ENCODE measurements at places on chromosomes 1 and 21.
A peak's percentile ranks its signal among the peaks of the same experiment; 100 is the strongest.

GRCh38 chr1:98468111-98468717 lies 193.3 kb upstream of the SNX7 start:
- peak; percentile 42 for DNase-seq

GRCh38 chr1:211648336-211648735 lies 27.1 kb downstream of the NEK2 start:
- DNase-seq = no peak

DNA sequence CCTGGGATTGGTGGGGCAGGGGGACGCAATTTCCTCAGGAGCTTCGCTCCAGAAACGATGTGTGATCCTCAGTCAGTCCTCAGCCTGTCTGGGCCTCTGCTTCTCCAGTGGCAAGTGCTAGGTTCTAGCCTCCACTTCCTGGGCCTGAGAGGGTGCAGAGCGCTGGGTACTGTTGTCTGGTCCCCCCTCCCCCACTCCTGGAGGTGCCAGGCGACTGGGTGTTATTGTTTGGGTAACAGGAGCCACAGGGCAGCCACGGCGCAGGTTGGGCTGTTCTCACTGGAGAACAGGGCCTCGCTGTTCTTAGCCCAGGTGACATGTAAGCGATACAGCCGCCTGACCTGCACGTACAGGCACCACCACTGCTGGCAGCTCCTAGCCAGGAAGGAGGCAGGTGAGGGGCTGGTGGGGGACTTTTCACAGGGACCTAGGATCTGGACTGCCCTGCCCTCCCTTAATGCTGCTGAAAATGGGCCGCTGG lies 2.1 kb downstream of the RPS6KA1 start:
- DNase-seq = no peak

DNA sequence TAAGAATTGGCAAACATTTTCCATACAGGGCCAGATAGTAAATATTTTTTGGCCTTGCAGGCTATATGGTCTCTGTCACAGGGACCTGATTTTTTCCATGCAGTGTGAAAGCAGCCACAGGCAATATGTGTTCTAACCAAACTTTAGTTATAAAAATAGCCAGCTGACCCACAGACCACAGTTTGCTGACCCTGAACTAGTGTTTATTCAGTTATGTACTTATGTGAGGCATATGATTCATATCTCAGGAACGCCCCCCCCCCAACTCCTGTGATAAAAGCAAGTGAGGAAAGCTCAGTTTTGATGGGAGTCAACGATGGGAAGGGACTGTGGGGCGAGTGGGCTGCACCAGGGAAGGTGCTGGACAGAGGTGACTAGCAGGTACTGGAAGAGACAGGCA lies 80.1 kb downstream of the HMGB4 start:
- no peak for DNase-seq

GRCh38 chr1:228016181-228016510 lies 9.3 kb downstream of the WNT3A start:
- DNase-seq = no peak

- DNase-seq = no peak
Measured at GRCh38 chr1:35577071-35577998, 4.2 kb downstream of the TFAP2E start.

GRCh38 chr21:27840262-27840661 lies 873.4 kb upstream of the ADAMTS5 start:
- no peak for DNase-seq

DNA sequence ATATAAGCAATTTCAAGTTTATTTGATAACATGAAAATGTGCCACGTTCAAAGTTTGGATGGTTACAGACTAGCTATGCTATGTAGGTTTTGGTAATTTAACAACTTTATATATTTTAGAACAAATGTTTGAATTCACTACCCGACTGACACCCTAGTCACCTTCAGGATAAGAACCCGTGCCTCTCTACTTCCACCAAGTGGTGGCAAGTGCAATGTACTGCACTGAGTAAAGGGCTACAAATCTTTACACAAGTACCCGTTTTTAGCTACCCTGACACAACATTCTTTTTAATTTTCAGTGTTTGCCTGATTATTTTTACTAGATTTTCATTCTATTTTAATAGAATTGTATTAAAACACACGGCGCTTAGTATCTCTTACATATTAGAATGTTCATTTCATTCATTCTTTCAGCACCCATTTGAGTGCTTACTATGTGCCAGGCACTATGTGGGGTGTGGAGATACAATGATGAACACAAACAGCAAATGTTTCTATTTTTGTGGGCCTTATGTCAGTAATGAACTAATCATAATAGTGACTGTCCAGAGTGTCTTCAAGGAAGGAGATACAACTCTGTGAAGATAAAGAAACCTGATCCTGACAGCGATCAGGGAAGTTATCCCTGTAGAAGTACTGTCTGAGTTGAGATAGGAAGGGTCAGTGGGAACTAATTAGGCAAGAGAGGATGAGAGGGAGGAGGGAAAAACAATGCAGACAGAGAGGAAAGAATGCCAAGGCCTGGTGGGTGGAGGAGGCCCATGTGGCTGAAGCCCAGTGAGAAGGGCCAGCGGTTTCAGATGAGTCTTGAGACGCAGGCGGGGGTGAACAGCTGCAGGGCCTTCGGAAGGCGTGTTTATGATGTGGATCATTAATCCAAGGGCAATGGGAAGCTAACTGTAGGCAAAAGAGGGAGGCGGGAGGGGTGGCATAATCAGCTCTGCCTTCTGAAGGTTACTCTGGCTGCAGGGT lies 3.8 kb downstream of the LCA5L start:
- DNase-seq = peak; percentile 20

DNA sequence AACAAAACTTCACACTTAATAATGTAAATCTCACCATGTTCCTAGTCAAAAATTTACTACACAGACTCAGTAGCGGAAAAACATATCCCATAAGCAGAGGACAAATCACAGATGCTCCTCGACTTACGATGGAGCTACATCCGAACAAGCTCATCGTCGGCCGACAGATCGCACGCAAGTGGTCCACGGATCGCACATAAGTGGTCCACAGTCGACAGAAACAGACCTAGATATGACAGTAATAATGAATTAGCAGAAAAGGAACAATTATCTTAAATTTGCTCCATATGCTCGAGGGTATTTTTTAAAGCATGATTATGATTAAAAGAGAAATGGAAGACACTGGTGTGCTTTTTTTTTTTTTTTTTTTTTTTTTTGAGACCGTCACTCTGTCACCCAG lies 36.3 kb downstream of the WDR4 start:
- no peak for DNase-seq

- DNase-seq = no peak
Measured at GRCh38 chr1:53541761-53542550, 82.8 kb downstream of the DMRTB1 start.

DNA sequence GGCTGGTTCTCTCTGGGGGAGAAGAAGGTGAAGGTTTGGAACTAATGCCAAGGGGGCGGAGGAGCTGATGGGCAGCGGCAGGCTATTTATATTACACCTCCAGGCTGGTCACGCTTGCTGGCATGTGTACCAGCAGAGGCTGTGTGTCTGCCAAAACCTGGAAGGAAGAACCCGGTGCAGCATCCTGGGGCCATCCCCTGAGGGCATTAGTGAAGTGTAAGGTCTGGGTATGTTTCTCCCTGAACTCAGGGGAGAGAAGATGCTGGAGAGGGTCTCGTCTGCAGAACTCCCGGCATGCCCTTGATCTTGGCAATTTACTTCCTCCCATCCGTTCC lies 5.3 kb downstream of the DISP3 start:
- no peak for DNase-seq

DNA sequence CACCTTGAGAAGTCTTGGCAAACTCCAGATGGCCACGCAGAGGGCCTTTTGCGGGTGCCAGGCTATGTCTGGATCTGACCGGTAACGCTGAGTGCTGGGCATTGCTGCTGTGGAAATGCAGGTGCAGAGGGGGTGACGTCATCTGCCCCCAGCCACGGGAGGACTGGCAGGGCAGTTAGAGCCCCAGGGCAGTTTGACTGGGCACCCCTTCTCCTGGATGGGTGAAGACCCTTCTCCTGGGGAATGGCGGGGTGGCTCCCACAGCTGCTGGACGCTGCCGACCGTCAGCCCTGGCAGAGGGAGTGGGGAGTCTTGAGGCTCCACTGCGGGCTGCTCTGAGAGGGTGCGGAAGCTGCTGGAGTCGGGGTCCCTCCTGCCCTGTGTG lies 12.6 kb upstream of the EDN2 start:
- no peak for DNase-seq

GRCh38 chr1:164613176-164613575 lies 54.2 kb downstream of the PBX1 start:
- DNase-seq = no peak

- no peak for DNase-seq
Measured at GRCh38 chr1:1534401-1535154, 5.8 kb downstream of the TMEM240 start.

- DNase-seq = no peak
Measured at GRCh38 chr1:204408074-204408507, 3.5 kb downstream of the PPP1R15B start.

GRCh38 chr21:43825936-43826622 lies 36.7 kb downstream of the RRP1 start:
- no peak for DNase-seq

- DNase-seq = no peak
Measured at GRCh38 chr21:39675590-39675989, 62.9 kb downstream of the B3GALT5 start.

GRCh38 chr1:246679794-246680177 lies 44.4 kb upstream of the SCCPDH start:
- no peak for DNase-seq

- DNase-seq = no peak
Measured at GRCh38 chr1:166297993-166298392, 131.2 kb upstream of the FAM78B start.

- DNase-seq = peak; percentile 56
Measured at GRCh38 chr1:51969038-51969705, 21.3 kb downstream of the RAB3B start.

DNA sequence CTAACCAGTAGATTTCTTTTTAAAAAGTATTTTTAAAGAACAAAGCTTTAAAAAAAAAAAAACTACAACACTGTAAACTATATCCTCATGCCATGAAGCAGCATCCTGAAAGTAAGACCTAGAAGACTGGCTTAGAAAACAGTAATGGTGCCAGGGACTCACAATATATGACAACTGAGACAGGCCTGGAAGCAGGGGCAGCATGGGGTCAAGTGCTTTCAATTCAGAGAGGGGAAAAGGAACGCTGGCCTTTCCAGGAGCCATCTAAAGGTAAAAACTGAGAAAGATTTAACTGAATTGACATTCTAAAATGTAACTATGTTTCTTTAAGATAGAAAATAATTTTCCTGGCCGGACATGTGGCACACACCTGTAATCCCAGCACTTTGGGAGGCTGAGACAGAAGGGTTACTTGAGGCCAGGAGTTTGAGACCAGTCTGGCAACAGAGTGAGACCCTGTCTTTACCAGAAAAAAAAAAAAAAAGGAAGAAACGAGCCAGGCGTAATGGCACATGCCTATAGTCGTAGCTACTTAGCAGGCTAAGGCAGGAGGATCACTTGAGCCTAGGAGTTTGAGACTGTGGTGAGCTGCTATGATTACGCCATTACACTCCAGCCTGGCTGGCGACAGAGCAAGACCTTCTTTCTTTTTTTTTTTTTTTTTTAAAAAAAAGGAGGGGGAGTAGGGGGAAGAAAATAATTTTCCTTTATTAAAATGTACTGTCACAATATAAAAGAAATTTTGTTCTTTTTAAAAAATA lies 54.1 kb downstream of the SLC35D1 start:
- DNase-seq = no peak

- no peak for DNase-seq
Measured at GRCh38 chr1:186078245-186078644, 296.8 kb downstream of the TPR start.

DNA sequence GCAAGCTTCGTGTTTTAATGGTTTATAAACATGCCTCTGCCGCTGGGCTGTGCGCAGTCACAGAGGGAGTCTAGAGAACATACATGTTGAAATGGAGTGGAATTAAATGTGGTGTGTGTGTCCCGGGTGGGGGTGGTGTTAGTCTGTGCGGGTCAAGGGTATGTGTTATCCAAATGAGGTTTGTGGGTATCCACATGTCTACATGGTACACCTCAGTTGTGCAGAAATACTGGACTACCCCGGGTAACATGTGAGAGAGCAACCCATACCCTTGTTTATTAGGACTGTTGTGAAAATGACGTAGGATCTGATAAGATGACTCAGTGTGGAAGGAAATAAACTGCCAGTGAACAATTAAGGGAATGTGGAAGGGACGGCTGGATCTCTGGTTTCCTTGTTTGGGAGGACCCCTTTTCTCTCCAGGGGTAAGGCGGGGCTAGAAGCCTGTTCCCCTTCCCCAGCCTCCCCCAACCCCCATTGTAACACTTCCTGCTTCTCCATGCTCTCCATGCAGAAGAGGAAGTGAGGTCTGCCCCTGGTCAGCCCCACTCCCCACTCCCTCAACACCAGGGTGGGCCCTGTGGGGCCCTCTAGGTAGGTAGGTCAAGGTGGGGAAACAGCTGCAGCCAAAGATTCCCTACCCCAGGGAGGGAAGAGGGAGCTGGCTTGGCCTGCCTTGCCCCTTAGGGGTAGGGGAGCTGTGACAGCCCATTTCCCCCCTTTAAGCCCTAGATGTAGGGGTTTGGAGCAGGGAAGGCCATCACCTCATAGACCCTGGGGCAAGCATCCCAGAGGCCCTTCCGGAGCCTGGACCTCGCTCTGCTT lies 690 bp downstream of the EPS8L3 start:
- DNase-seq = no peak

GRCh38 chr1:205849619-205850355 lies at the start of gene PM20D1:
TSS of gene PM20D1 (minus strand) at chr1:205850132. CDS start at chr1:205850072, 60 bp downstream.
- peak; percentile 79 for DNase-seq

GRCh38 chr21:38714999-38715398 lies 90.7 kb upstream of the ETS2 start:
- DNase-seq = no peak

GRCh38 chr1:244280859-244281258 lies 170.8 kb downstream of the ADSS2 start:
- DNase-seq = no peak

DNA sequence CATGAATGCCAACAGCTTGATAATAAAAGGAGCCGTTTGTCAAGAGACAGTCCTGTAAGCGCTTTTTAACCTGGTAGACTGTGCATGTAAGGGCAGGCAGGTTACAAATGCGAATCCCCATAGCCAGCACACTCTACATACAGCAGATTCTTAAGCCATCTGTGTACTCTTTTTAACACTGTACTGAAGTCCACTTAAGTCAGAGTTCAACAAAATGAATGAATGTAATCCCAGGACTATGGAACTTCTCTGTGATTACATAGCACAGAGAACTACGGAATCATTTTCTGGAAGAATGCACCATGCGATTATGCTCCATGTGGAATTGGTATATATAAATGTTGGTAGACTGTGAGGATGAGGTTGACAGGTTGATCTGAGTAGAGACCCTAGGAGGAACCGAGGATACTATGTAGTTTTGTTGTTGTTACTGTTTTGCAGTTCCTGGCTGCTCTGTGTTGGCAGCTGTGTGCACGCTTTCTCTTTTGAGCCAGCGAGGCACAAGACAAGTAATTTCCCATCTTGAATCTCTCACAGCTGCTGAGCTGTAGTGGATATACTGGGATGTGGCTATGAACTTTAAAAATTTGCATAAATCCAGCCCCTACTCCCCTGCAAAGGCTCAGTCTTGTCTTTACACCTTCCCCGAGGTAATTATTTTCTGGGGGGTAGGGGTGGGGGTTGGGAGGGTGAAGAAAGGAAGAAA lies 21.9 kb downstream of the LRRC8D start:
- no peak for DNase-seq
